ENCODE measurements at places on chromosomes 7 and 10.
A peak's percentile ranks its signal among the peaks of the same experiment; 100 is the strongest.

DNA sequence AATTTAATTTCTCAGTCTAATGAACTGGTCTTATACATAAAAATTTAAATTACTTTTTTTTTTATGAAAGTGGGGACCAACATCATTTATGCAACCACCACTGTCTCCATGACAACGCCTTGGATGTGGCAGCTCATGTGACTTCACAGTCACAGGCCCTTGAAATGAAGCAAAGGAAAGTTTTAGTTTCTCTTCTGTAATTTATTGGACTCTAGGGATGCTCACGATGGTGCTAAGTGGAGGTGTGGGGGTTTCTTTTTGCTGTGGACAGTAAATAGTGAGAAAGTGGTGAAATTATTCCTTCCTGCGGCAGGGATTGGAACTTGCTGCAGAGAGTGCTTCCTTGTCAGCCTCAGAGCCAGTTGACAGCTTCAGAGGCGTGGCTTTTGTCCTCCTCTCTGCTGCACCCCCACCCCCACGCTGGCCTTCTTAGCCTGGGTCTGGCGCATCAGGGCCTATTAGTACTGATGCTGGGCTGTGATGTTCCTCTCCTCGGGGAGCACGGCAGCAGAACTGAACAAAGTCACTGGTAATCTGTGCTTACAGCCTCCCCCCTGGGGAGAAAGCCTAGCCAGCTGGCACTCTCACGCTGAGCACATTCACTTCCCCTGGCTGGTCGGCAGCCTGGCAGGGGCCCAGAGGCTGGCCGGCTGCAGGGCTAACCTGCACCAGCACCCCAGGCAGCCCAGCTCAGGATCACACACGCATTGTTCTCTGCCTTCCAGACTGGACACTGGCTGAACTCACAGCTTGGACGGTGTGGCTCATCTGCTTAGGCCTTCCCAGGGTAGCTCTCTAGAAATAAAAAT is 517.5 kb upstream of the GALNT17 start:
- no peaks in the 10 kb centered on the region for H3K36me3 ChIP-seq
- H3K4me3 ChIP-seq: no peak overlapping the region
- no peak for DNase-seq
- no peak overlapping the region for H3K27ac ChIP-seq
- H3K4me1 ChIP-seq: no peaks in the 10 kb centered on the region
- H3K27me3 ChIP-seq: no peaks in the 10 kb centered on the region

- H3K4me3 ChIP-seq: peak overlapping the region; percentile 97
- no peaks in the 10 kb centered on the region for H3K36me3 ChIP-seq
- peaks cover 12% of the 10 kb centered on the region for H3K4me1 ChIP-seq
- H3K27me3 ChIP-seq: no peaks in the 10 kb centered on the region
- H3K27ac ChIP-seq: peak overlapping the region; percentile 96
Observed at GRCh38 chr10:5685764-5686240, 1.2 kb downstream of the TASOR2 start.

DNA sequence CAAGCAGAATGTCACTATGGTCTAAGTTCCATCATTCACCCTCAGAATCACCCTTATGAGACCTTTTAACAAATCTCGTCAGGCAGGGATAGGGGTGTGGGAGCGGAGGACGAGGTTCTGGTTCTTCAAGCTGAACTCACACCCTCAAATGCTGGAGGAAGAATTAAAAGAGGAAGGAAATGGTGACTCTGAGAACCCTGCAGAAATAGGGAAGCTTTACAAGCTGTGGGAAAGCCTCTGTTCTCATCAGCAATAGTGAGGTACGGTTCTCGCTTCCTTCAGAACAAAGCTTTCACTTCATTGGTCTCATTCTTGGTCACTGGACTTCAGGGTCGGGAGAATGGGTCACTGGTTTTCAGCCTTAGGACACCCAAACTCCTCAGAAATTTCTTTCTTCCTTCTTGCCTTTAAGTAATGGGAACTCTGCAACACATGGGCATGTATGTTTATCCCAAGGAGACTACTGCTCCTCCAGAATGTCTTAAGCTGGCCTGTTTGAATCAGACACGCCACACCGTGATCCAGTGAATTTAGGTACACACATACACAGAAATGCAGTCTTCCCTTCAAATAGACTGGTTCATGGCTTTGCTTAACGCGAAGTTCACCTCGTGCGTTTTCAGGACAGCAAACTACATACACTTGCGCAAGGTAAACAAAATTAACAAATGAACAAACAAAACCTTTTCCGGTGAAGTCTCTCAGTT is 226.0 kb downstream of the SFMBT2 start:
- H3K27ac ChIP-seq: no peak overlapping the region
- no peak overlapping the region for H3K4me3 ChIP-seq
- DNase-seq: no peak
- H3K27me3 ChIP-seq: no peaks in the 10 kb centered on the region

- H3K27me3 ChIP-seq: no peaks in the 10 kb centered on the region
- no peak overlapping the region for H3K27ac ChIP-seq
- no peaks in the 10 kb centered on the region for H3K4me1 ChIP-seq
- H3K4me3 ChIP-seq: no peak overlapping the region
- peak; percentile 53 for DNase-seq
Observed at GRCh38 chr10:69093933-69094332, 6.0 kb downstream of the SRGN start.

DNA sequence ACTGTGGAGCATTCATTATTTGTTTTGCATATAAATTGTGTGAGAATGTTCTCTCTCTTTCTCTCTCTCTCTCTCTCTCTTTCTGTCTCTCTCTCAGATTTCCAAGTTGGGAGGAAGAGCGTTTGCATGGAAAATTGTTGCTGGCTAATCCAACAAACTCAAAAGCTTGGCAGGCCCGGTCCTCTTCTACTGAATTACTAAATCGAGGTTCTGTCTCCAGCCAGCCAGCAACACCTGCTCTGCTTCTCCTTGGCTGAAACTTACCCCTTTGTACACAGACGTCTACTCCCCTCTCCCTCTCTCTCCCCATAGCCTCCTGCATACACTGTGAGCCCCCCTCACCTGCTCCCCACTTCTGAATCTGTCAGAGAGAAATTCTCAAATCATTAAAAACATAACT is 996.4 kb upstream of the AUTS2 start:
- no peaks in the 10 kb centered on the region for H3K4me1 ChIP-seq
- H3K4me3 ChIP-seq: no peak overlapping the region
- H3K36me3 ChIP-seq: no peaks in the 10 kb centered on the region
- no peaks in the 10 kb centered on the region for H3K27me3 ChIP-seq
- no peak for DNase-seq
- no peak overlapping the region for H3K27ac ChIP-seq

- no peak overlapping the region for H3K4me3 ChIP-seq
- DNase-seq: no peak
- no peaks in the 10 kb centered on the region for H3K27me3 ChIP-seq
- no peaks in the 10 kb centered on the region for H3K36me3 ChIP-seq
- H3K27ac ChIP-seq: no peak overlapping the region
Observed at GRCh38 chr10:132814469-132814856, 28.5 kb upstream of the NKX6-2 start.

DNA sequence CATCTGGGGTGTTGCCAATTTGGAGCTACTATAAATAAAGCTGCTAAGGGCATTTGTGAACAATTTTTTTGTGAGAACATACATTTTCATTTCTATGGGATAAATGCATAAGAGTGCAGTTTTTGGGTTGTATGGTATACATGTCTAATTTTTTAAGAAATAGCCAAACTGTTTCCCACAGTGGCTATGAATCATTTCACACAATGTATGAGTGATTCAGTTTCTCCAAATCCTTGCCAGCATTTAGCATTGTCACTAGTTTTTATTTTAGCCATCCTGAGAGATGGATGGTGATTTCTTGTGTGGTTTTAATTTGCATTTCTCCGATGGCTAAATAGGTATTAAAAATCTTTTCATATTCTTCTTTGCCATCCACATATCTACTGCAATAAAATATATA is 105.3 kb downstream of the AMPH start:
- no peaks in the 10 kb centered on the region for H3K27me3 ChIP-seq
- DNase-seq: no peak
- H3K4me3 ChIP-seq: no peak overlapping the region
- H3K36me3 ChIP-seq: no peaks in the 10 kb centered on the region

GRCh38 chr7:40680657-40681056 is 545.9 kb downstream of the SUGCT start:
- peak; percentile 36 for DNase-seq
- H3K4me1 ChIP-seq: no peaks in the 10 kb centered on the region
- no peak overlapping the region for H3K4me3 ChIP-seq
- H3K27me3 ChIP-seq: no peaks in the 10 kb centered on the region
- H3K36me3 ChIP-seq: no peaks in the 10 kb centered on the region
- no peak overlapping the region for H3K27ac ChIP-seq
